ENCODE measurements at places on chromosomes 3 and 15. TPM values are rescaled to one million over a fixed set of nuclear protein-coding genes. Genes with fewer than 3 reads are reported as not detected.

DNA sequence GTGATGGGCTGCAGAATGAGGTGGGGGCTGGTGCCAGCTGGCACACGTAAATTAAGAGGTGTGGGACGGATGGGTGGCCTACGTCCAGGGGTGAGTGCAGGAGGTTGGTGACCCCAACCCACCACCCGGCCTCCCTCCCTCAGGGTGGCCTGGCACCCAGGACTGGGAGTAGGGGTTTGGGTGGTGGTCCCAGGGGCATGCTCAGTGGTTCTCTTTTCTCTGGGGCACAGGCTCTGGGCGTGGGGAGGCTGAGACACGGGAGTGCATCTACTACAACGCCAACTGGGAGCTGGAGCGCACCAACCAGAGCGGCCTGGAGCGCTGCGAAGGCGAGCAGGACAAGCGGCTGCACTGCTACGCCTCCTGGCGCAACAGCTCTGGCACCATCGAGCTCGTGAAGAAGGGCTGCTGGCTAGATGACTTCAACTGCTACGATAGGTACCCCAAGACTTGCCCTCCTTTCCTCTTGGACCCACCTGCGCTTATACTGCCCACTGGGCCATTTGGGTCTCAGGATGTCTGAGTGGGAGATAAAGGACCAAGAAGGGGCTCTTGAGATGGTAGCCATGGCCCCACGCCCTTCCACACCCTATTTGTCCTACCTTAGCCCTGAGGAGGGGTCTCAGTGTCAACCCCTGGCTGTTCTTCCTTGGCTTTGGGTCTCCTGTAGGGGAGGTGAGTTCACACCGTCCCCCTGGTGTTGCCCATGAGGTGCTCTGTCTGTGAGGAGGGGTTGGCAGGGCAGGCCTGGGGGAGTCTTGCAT lies 18.9 kb upstream of the EXOG start:
- H3K36me3 ChIP-seq = no peaks in the 10 kb centered on the region
- H3K4me3 ChIP-seq = no peak overlapping the region
- no peak overlapping the region for H3K27ac ChIP-seq
- no peak for DNase-seq
- H3K4me1 ChIP-seq = peaks cover 7% of the 10 kb centered on the region
- H3K27me3 ChIP-seq = no peaks in the 10 kb centered on the region

GRCh38 chr15:83776986-83777385 lies 123.1 kb downstream of the ADAMTSL3 start:
- no peak overlapping the region for H3K27ac ChIP-seq
- peaks cover 11% of the 10 kb centered on the region for H3K36me3 ChIP-seq
- DNase-seq = no peak
- no peaks in the 10 kb centered on the region for H3K4me1 ChIP-seq
- no peak overlapping the region for H3K4me3 ChIP-seq
- H3K27me3 ChIP-seq = peaks cover 8% of the 10 kb centered on the region

GRCh38 chr3:160544844-160545503 lies 20.4 kb downstream of the KPNA4 start:
- no peaks in the 10 kb centered on the region for H3K36me3 ChIP-seq
- peaks cover 55% of the 10 kb centered on the region for H3K4me1 ChIP-seq
- no peak overlapping the region for H3K27ac ChIP-seq
- H3K4me3 ChIP-seq = no peak overlapping the region
- no peak for DNase-seq
- no peaks in the 10 kb centered on the region for H3K27me3 ChIP-seq

DNA sequence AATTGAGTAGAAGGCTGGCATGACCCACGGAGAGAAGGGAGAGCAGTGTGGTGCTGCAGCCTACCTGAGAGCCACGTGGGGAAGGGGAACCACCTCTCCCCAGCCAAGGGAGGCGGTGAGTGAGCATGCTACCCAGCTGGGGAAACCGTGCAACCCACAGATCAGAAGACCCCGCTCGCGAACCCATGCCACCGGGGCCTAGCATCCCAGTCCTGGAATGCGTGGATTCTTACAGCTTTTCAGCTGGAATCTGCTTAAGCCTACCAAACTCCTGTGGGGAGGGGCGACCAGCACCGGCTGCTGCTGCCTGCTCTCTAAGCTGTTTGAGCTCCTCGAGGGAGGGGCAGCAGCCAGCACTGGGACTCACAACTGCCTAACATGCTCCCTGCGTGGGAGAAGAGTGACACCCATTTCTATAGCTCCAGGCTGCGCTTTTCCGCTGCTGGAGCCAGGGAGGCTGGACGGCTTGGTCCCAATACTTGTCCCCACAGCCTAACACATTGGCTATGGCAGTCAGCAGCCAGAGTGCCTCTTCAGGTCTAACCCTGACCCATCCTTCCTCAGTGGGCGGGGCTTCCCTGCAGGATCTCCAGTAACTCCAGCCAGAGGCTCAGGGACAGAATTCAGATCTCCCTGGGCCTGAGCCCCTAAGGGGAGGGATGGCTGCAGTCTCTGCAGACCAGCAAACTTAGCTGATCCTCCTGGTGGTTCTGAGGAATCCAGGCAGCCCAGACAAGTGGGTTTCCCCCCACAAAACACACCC lies 20.0 kb upstream of the TEX55 start:
- peaks cover under 1% of the 10 kb centered on the region for H3K36me3 ChIP-seq
- H3K4me3 ChIP-seq = no peak overlapping the region
- no peak overlapping the region for H3K27ac ChIP-seq

The ECE2 gene
- not detected for total RNA-seq

The ZNF80 gene
- not detected for total RNA-seq

Data from natural killer cell treated with Interleukin-12 subunit alpha and Interleukin-12 subunit beta and Interleukin-15 and Interleukin-18, amount 100 ng/mL, for 72 hours (primary cell).